Aorta (tissue), 5 donors: ENCODE measurements at places on chromosomes 7 and 10. TPM values are rescaled to one million over a fixed set of nuclear protein-coding genes. Genes with fewer than 3 reads are reported as not detected.

DNA sequence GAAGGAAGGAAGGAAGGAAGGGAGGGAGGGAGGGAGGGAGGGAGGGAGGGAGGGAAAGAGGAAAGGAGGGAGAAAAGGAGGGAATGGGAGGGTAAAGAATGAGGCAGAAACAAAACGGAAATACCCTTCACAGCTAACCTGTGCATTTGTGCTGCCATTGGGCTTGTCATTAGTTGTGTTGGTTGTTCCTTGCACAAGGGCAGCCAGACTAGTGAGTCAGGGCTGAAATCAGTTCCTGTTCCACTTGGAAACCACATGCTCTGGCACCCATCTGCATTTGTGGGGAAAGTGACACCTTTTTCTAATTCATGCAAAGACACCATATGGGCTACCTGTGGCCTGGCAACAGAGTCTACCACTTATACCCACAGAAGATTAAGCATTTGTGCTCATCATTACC, 1004.0 kb upstream of the C7orf33 start:
- DNase-seq = no peak

Gene HPS1
- 52.2 TPM for total RNA-seq

DNA sequence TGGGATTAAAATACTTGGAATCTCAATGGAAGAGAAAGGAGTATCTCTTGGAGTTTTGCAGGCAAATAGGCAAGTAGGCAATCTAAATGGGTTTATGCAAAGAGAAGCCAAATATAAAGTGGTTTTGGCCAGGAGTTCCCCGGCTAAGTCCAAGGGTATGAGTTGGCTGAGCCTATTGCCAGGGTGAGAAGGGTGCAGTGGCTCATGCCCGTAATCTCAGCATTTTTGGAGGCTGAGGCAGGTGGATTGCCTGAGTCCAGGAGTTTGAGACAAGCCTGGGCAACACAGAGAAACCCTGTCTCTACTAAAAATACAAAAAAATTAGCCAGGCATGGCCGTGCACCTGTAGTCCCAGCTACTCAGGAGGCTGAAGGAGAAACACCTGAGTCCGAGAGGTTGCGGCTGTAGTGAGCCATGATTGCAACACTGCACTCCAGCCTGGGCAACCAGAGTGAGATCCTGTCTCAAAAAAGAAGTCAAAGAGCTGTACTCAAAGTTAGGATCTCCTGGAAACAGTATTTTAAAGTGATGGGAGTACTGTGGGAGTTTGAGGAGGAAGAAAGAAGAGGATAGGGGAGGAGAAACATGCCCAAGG, 130.4 kb upstream of the RAB18 start:
- DNase-seq = no peak

Gene SP8
- not detected for total RNA-seq

Gene AS3MT
- total RNA-seq = 3.1 TPM
